ENCODE measurements at places on chromosomes 2 and 18. TPM values are rescaled to one million over a fixed set of nuclear protein-coding genes. Genes with fewer than 3 reads are reported as not detected.

DNA sequence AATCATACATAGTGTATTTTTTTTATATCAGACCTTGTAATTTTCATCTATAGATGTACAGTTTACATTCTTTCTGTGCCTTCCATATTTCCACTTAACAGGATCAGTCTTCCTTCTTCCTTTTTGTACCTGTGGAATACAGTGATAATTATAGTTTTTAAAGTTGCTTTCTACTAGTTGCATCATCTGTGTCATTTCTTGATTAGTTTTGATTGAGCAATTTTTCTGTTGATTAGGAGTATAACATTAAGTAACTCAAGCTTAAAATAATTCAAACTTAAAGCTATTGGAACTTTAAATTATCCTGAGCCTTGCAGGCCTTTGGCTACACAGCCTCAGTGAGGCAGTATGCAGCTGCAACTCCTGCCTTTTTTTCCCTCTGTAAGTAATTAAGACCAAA, 57.4 kb downstream of the NEURL3 start:
- DNase-seq = no peak
- H3K27ac ChIP-seq = no peak overlapping the region
- no peaks in the 10 kb centered on the region for H3K36me3 ChIP-seq
- no peaks in the 10 kb centered on the region for H3K27me3 ChIP-seq
- H3K4me1 ChIP-seq = no peaks in the 10 kb centered on the region

DNA sequence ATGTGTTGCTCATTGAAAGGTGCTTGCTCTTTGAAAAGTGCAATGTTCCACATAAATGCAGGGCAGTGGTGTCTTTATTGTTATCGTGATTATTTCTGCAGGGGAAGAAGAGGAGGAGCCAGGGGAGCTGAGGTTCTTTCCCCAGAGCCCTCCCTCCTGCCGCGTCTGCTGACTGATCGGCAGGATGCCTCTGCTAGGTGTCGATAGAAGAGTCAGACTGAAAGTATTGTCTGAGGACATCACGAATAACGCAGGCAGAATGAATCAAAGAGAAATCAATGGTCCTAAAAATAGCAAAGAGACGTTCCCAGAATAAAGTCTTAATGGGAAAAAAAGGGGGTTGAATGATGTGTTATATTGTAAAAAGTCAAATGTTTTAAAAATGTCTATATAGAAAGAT, 47.4 kb upstream of the SIX3 start:
- H3K4me1 ChIP-seq = no peaks in the 10 kb centered on the region
- no peaks in the 10 kb centered on the region for H3K36me3 ChIP-seq
- H3K27ac ChIP-seq = no peak overlapping the region
- no peak overlapping the region for H3K4me3 ChIP-seq
- peaks cover 2% of the 10 kb centered on the region for H3K27me3 ChIP-seq
- DNase-seq = no peak

DNA sequence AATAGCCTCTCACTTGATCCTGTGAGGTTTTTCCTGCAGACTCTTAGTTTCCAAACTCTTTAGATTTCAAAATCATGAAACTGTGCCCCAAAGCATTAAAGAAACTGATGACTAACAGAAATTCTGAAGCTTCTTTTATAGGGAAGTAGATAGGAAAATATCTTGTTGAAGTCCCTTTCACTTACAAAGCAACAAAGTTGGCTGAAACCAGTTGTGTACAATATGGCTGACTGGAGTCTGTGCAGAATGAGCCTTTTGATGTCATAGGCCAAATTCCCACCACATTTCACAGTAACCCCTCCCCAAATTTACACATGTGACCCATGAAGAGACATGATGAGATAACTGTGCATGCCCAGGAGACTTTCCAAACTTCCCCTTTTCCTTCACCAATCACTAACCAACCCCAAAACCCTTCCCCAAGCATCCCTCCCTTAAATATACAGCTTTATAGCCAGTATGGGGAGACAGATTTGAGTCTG, 61.7 kb upstream of the NCK2 start:
- peaks cover 4% of the 10 kb centered on the region for H3K27me3 ChIP-seq
- no peak for DNase-seq
- H3K27ac ChIP-seq = no peak overlapping the region
- no peak overlapping the region for H3K4me3 ChIP-seq
- no peaks in the 10 kb centered on the region for H3K36me3 ChIP-seq

CCDC121 gene
- total RNA-seq = 2.9 TPM

PLGLB2 gene
- total RNA-seq = not detected

POTEF gene
- not detected for total RNA-seq

BMP10 gene
- total RNA-seq = not detected

Data from SJSA1 (cell line).